Chondrocyte (in vitro differentiated cells): ENCODE measurements at places on chromosomes 1 and 21. TPM values are rescaled to one million over a fixed set of nuclear protein-coding genes. Genes with fewer than 3 reads are reported as not detected.

DNA sequence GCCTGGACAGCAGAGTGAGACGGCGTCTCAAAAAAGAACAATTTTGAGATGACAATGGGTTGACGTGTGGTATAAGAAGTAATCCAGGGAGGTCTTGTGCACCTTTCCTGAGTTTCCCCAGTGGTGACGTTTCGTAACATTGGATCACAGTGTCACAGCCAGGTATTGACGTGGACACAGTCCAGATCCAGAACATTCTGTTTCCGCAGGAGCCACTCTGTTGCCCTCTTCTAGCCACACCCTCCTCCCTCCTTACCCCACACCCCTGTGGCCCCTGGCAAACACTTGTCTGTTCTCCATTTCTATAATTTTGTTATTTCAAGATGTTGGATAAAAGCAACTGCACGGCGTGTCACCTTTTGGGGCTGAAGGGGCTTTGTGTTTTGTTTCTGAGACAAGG is 6.5 kb upstream of the TRAPPC10 start:
- H3K27ac ChIP-seq, result peak overlapping the region; percentile 97
- H3K36me3 ChIP-seq, result peaks cover 1% of the 10 kb centered on the region
- no peak for DNase-seq
- H3K4me1 ChIP-seq, result peaks cover 52% of the 10 kb centered on the region

Gene LCE2A
- total RNA-seq, result not detected in 3 replicates

DNA sequence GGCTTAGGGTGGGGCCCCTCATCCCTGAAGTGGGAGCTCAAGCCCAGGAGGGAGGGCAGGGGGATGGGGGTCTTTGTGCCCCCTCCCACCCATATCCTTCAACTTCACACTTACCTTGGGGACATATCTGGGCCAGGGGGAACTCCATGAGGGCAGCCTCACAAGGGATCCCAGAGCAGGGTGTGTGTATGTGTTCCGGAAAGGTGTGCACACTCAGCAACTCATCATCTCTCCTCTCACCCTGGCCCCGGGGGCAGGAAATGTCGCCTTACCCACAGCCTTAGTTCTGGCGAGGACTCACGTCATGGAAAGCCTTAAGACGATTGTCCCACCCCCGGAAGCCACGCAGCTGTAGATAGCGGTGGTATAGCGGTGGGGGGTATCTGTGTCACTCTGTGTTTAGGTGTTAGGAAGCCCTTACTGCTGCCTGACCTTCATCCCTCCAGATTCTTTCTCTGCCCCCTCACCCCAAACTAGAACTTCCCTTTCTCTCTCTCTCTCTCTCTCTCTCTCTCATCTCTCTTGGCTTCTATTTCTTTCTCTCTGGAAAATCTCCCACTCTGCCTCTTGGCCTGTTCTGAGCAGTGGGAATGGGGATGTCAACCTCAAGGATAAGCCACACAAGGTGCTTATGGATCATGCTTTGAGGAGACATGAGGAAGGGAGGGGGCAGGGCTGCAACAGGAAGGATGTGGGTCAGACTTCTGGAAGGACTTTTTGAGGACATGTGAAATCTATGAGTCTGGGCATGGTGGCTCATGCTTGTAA is at the start of gene SH2D2A:
TSS of gene SH2D2A (minus strand) at position 288 of the 768 bp plus-strand sequence. CDS start at position 148, 140 bp downstream.
- DNase-seq, result no peak
- H3K4me3 ChIP-seq, result no peak within 1 kb of the TSS
- no peak within 1 kb of the TSS for H3K27ac ChIP-seq
- H3K36me3 ChIP-seq, result no peaks in the 10 kb centered on the region

DNA sequence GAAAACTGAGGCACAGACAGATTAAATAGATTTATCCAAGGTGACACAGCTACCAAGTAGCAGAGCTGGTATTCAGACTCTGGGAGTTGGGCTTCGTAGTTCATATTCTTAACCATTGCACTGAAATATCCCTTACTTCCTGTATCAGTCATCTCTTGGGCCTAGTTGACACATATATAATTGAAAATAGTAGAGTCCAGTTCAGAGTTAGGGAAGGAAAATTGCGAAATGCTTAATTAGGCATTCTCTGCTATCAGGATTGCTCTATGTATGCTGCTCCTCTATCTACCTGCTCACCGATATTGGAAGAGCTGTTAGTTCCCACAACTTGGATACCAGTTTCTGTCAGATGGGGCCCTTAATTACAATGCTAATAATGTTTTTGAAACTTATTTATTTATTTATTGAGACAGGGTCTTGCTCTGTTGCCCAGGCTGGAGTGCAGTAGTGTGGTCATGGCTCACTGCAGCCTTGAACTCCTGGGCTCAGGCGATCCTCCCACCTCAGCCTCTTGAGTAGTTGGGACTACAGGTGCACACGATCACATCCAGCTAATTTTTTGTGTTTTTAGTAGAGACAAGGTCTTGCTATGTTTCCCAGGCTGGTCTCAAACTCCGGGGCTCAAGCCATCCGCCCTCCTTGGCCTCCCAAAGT is 8.2 kb downstream of the RCOR3 start:
- H3K27ac ChIP-seq, result no peak overlapping the region
- no peak for DNase-seq
- H3K4me1 ChIP-seq, result peaks cover 3% of the 10 kb centered on the region

GRCh38 chr1:69497441-69498221 is 70.1 kb upstream of the LRRC7 start:
- no peak overlapping the region for H3K27ac ChIP-seq
- H3K36me3 ChIP-seq, result no peaks in the 10 kb centered on the region
- no peak for DNase-seq
- no peak overlapping the region for H3K4me3 ChIP-seq
- H3K4me1 ChIP-seq, result no peaks in the 10 kb centered on the region

- H3K4me1 ChIP-seq, result peaks cover 36% of the 10 kb centered on the region
- no peak for DNase-seq
- no peaks in the 10 kb centered on the region for H3K36me3 ChIP-seq
- H3K27me3 ChIP-seq, result peaks cover 4% of the 10 kb centered on the region
Observed at GRCh38 chr21:38955495-38955894, 149.8 kb downstream of the ETS2 start.

Gene TMEM269
- 0.20 to 0.70 TPM (median 0.23 TPM) in 3 replicates for total RNA-seq

Gene DISP3
- total RNA-seq, result 0.05 to 0.21 TPM in 2 of 3 replicates, not detected in the other

Gene TSPAN2
- total RNA-seq, result 218 to 498 TPM (median 227 TPM) in 3 replicates

DNA sequence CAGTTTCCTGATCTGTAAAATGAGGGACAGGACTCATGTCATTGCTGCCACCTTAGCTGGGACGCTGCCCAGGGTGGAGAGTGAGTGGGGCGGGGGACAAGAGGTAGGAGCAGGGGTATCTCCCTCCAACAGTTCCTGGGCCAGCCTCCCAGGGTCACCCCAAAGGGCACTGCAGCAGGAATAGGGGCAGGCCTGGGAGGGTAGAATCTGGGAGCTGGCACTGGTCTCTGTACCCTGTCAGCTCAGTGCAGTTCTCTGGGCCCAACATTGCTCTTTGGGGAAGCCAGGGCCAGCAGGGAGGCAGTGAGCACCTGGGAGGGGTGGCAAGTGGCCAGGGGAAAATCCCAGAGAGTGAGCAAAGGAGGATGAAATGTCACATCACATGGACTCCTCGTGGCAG is 55.8 kb downstream of the ELK4 start:
- no peak overlapping the region for H3K27ac ChIP-seq
- no peaks in the 10 kb centered on the region for H3K36me3 ChIP-seq
- peaks cover 66% of the 10 kb centered on the region for H3K27me3 ChIP-seq

- no peak overlapping the region for H3K4me3 ChIP-seq
- H3K4me1 ChIP-seq, result peaks cover 21% of the 10 kb centered on the region
- no peaks in the 10 kb centered on the region for H3K27me3 ChIP-seq
Observed at GRCh38 chr1:236035681-236036101, 29.2 kb downstream of the NID1 start.

- H3K27ac ChIP-seq, result no peak overlapping the region
- H3K36me3 ChIP-seq, result no peaks in the 10 kb centered on the region
- no peak overlapping the region for H3K4me3 ChIP-seq
- peaks cover 10% of the 10 kb centered on the region for H3K4me1 ChIP-seq
- peaks cover 6% of the 10 kb centered on the region for H3K27me3 ChIP-seq
Observed at GRCh38 chr1:186896211-186896610, 67.5 kb downstream of the PLA2G4A start.

Gene TRAF3IP3
- not detected in 3 replicates for total RNA-seq

DNA sequence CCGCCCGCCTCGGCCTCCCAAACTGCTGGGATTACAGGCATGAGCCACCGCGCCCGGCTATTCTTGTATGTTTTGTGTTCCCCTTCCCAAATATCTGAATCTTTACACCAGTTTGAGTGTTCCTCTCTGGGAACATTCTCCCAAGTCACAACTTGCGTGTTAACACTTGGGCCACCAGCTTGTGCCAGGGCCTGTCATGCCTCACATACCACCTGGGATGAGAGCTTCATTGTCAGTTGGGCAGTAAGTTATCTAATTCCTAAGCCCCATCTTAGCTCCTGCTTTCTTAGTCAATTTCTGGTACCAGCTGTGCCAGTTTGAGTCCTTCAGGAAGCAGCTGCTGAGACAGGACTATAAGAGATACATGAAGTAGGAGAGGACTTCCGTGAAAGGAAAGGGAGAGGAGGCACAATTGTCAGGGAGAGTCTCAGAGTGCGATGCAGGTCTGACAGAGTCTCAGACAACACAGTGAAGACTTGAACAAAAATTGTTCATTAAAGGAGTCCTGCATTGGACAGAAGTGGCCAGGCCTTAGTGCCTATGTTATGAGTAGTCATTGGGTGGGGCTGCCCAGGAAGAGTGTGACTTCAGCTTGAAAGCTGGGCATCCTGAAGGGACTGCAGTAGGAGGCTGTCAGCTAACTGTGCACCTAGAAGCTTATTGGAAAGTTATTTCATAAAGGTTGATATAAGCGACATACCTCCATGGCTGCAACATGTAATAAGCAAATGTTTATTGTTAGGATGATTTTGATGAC is 17.3 kb downstream of the ZFYVE9 start:
- H3K4me3 ChIP-seq, result no peak overlapping the region
- H3K27me3 ChIP-seq, result no peaks in the 10 kb centered on the region
- DNase-seq, result no peak
- no peak overlapping the region for H3K27ac ChIP-seq

- peak overlapping the region; percentile 94 for H3K27ac ChIP-seq
- H3K36me3 ChIP-seq, result no peaks in the 10 kb centered on the region
- no peaks in the 10 kb centered on the region for H3K27me3 ChIP-seq
- peaks cover 64% of the 10 kb centered on the region for H3K4me1 ChIP-seq
- H3K4me3 ChIP-seq, result no peak overlapping the region
Observed at GRCh38 chr21:38170283-38170682, 86.5 kb upstream of the KCNJ15 start.

GRCh38 chr1:60527567-60527966 is 454.0 kb upstream of the C1orf87 start:
- H3K36me3 ChIP-seq, result no peaks in the 10 kb centered on the region
- no peak for DNase-seq
- no peak overlapping the region for H3K27ac ChIP-seq
- no peaks in the 10 kb centered on the region for H3K27me3 ChIP-seq

DNA sequence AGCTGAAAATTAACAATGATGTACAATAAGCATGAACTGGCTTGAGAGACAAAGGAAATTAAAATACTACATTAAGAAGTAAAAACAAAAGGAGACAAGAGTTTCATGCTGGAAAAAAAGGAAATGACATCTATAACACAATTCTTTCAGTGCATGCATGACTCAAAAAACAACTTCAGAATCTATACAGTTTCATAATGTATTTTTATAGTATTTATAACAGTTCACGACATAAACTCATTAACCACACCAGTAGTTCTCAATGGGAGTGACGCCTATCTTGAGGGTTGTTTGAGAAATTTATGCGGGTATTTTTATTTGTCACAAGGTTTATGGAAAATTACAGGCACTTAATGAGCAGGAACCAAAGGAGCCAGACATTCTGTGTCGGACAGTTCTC is 168.5 kb downstream of the SMYD3 start:
- DNase-seq, result no peak
- no peak overlapping the region for H3K27ac ChIP-seq
- H3K4me1 ChIP-seq, result peaks cover 6% of the 10 kb centered on the region
- no peaks in the 10 kb centered on the region for H3K36me3 ChIP-seq

DNA sequence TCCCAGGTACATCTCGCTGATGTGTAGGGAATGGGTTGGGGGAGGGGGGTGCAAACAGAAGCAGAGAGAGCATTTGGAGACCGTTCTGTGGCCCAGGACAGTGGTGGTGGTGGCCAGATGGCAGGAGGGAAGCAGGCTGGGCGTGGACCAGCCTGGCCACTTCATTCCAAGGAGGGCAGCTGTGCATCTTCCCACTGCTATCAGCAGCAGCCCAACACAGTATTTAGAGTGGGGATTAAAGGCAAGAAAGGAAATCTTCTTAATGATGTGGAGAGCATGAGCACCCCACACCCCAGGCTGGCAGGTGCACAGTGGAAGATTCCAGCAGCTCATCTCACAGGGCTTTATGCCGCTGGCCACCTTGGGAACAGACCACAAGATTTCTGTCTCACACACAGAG is 198.7 kb downstream of the NPHP4 start:
- peak; percentile 36 for DNase-seq
- H3K36me3 ChIP-seq, result no peaks in the 10 kb centered on the region
- no peak overlapping the region for H3K4me3 ChIP-seq
- H3K27me3 ChIP-seq, result no peaks in the 10 kb centered on the region

- H3K27me3 ChIP-seq, result no peaks in the 10 kb centered on the region
- no peak overlapping the region for H3K4me3 ChIP-seq
- H3K27ac ChIP-seq, result no peak overlapping the region
- peaks cover 9% of the 10 kb centered on the region for H3K4me1 ChIP-seq
Observed at GRCh38 chr1:51336004-51336403, 5.6 kb upstream of the TTC39A start.

Gene LRRC8B
- 1.2 to 3.2 TPM (median 1.5 TPM) in 3 replicates for total RNA-seq

DNA sequence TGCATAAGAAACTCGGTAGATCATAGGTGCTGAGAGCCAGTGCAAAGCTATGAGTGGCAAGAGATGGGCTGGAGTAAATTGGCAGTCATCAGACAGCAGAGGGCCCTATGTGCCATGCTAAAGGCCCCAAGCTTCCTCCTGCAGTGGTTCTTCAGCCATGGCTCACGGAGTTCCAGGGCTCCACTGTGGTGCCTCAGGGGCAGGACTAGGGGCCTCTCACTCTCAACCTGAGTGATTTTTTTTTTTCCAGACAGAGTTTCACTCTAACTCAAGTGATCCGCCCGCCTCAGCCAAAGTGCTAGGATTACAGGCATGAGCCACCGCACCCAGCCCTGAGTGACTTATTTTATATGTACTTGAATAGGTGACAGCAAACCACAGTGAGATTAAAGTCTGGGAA is 10.4 kb upstream of the GJA8 start:
- H3K36me3 ChIP-seq, result no peaks in the 10 kb centered on the region
- no peak overlapping the region for H3K27ac ChIP-seq
- peaks cover 8% of the 10 kb centered on the region for H3K4me1 ChIP-seq
- DNase-seq, result no peak

DNA sequence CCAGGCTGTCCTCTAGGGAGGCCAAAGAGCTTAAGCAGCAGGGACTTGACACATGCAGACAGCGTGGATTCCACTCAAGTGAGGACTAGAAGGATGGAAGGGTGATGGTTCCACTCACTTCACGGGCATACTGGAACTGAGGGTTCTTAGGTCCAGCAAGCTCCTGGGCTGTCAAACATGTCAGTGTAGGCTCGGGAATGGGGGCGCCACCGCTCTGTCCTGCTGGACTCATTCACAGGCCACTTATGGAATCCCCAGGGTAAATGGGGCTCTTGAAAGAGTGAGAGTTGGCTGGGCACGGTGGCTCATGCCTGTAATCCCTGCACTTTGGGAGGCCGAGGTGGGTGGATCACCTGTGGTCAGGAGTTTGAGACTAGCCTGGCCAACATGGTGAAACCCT is 27.7 kb upstream of the CSF3R start:
- DNase-seq, result no peak
- peaks cover 36% of the 10 kb centered on the region for H3K27me3 ChIP-seq
- H3K4me1 ChIP-seq, result no peaks in the 10 kb centered on the region

Gene TINAGL1
- total RNA-seq, result 4.7 to 154 TPM (median 147 TPM) in 3 replicates

Gene KLHL17
- 17.4 to 24.3 TPM (median 19.1 TPM) in 3 replicates for total RNA-seq

GRCh38 chr1:164565357-164565756 is 6.4 kb downstream of the PBX1 start:
- H3K27me3 ChIP-seq, result no peaks in the 10 kb centered on the region
- peaks cover 9% of the 10 kb centered on the region for H3K36me3 ChIP-seq

Gene SH3BGR
- 2.4 to 3.3 TPM (median 2.8 TPM) in 3 replicates for total RNA-seq
